AG04449 (cell line): ENCODE measurements at places on chromosomes 7 and 10.
A peak's percentile ranks its signal among the peaks of the same experiment; 100 is the strongest.

- no peak for DNase-seq
Measured at GRCh38 chr10:104268405-104268712, 625 bp upstream of the GSTO2 start.

DNA sequence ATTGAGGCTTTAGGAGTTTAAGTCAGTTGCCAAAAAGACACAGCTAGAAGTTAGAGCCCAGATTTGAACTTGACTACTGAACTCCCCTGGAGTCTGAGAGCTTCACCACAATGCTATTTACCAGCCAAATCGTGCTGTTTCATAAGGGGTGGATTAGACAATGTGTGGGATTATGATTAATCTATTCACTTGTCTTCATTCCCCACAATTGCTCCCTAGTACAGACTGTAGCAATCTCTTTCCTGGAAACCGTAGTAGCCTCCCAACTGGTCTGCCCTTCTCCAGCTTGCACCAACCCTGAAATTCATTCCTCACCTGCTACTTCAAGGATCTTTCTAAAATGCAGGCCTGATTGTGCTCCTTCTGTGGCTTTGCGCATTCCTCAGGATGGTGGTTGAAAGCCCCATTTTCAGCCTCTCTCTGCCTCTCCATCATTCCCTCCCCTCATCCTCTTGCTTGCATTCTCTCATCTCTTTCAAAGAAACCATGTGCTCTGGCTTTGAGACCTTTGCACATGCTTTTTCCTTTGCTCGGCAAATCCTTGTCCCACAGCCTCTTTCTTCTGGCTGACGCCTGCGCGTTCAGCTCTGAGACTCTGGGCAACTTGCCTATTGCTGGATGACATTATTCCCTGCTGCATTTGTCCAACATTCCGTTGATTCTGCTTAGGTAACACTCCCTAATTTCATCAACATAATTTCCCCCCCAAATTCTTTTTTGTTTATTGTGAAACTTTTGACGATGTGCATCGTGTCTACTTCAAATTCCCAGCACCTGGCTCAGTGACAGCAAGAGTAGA is 145.1 kb downstream of the ADRA2A start:
- no peak for DNase-seq

GRCh38 chr7:31190906-31191305 is 138.8 kb downstream of the ADCYAP1R1 start:
- no peak for DNase-seq

- DNase-seq = no peak
Measured at GRCh38 chr7:512541-513311, 6.9 kb downstream of the PDGFA start.

DNA sequence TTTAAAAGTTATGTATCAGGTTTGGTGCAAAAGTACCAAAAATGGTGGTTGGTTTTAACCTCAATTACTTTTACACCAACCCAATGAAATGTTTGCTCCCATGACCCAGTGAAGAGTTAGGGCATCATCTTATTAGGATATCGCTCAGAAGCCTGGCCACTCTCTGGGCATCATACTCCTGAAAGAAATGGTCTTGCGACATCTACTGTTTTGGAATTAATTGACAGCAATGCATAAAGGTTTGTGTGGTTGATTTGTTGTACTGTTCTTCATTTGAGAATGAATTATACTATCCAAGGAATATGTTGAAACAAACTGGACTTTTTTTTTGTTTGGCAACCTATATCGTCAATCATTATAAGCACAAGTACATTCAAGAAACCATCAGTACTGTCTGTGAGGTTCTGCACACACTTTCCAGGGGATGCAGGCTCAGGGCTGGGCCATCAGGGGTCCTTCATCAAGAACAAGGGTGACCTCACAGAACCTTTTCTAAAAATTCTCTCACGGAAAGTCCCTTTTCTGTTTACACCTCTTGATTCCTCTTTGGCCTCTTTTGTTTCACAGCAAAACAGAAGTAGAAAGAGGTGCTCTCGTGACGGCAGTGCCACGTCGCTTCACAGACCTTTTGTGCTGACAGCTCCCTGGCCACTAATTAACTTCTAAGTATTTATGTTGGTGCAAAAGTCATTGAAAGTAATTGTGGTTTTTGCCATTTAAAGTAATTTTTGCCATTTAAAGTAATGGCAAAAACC is 117.2 kb upstream of the KLF6 start:
- no peak for DNase-seq

DNA sequence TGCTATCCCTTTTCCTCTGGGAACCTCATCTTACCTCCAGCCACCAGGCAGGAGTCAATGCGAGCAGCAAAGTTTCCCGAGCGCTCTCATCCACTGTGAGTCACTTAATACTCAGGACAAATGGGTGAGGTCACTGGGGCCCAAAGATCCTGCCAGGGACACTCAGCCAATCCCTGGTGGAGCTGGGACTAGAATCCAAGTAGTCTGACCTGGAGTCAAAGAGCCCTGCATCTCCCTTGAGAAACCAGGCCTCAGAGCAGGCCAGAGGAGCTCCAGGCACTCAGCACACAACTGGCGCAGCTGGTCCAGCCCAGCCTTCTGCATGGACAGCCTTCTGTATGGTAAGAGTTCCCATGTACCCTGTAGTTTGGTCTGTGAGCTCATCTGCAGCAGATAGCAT is 142.3 kb downstream of the MAPK8 start:
- DNase-seq = no peak

DNA sequence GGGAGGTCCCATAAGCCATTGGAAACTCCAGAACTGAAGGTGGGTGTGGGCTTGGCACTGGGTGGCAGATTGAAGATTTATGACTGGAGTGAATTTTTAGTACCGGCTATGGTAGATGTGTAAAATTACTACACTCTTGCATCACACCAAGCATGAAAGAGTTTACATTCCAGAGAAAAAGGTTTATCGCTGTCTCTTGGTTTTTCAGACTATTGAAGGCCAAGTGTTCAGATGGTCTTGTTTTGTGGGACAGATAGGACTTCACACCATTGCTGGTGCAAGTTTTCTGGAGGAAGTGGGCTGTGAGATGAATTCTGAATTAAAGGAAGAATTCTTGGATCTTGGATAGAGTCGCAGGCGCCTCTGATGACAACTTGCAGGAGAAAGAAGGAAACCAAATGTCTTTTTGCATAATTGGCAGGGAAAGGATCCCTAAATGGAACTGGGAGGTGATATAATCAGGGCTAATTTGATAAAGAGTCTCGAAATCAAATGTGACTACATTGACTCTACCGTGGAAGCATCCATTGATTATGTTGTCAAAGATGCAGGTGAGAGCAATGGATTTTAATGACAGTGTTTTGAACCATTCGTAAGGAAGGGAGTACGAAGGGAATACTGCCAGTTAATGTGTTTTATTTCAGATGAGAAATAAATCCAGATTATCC is 14.2 kb upstream of the NMT2 start:
- no peak for DNase-seq

DNA sequence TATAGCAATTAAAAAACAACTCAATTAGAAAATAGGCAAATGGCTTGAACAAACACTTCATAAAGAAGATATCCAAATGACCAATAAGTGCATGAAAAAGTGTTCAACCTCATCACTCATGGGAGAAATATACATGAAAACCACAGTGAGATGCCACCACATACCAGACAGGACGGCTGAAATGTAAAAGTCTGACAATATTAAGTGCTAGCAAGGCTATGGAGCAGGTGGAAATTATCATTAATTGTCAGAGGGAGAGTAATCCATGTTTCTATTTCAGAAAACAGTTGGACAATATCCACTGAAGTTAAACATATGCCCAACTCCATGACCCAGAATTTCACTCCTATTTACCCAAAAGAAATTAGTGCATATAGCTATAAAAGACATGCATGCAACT is 42.6 kb upstream of the GRID1 start:
- DNase-seq = no peak

DNA sequence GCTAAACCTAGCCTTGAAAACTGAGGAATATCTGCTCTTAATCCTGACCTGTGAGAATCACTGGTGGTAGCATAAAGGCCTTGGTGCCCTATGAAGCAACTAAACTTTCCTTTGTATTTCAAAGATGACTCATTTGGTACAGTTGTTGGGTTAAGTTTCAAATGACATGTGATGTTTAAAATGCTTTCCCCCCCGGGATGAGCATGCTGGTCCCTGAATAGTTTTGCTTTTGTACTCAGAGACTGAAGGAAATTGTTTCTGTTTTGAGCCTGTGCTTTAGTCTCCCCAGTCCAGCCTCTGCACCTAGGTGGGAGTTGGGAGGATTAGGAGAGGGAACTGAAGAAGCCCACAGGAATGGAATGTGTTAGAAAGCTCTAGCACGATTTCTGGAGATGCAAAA is 258.9 kb upstream of the NPY start:
- DNase-seq = peak; percentile 0

DNA sequence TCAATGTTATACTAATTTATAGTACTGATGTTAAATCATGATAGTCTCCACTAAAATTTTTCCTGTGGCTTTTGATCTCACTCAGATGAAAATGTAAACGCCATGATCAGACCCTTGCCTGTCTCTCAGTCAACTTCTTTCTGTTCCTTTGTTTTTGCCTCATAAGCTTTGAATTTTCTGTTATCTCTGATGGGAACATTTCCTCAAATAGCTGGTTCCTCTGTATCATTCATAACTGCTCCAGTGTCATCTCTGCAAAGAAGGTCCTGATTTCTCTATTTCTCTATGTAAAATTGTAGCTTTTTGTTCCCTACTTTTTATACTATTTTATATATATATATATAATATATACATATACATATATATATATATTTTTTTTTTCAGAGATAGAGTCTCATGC is 67.5 kb downstream of the GPR141 start:
- no peak for DNase-seq

- DNase-seq = no peak
Measured at GRCh38 chr10:26499426-26499825, 61.3 kb downstream of the APBB1IP start.

DNA sequence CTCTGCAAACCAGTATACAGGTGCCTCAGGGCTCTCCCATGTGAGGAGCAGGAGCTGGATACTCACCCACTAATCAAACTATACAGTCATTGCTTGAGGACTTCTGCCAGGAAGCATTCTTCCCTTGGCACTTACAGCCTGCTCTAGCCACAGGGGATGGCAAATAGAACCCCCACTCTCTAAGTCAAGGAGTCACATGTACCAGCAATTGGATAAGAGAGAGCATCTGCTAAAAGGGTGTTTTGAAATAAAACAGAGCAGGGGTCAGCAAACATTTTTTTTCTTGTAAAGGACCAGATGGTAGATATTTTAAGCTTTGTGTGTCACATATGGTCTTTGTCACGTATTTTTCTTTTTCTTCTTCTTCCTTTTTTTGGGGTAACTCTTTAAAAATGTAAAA is 865.2 kb upstream of the GHITM start:
- DNase-seq = no peak

DNA sequence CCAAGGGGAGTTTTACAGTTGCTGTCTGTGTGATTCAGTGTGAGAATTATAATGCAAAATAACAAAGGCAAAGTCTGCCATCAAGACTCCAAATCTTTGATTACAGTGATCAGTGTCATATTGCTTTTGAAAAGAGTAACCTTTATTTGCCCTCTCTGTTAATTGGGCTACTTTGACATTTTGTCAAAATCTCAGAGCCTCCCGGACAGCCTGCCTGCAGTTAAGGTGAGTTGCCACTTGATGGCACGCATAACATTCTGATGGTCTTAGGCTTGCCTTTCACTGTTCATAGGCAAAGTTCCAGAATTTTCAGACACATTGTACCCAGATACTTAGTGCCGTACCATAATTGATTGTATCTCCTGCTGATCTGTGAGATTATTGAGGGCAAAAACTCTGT is 253.5 kb downstream of the ABCA13 start:
- DNase-seq = no peak

- no peak for DNase-seq
Measured at GRCh38 chr7:118648002-118648401, 423.5 kb downstream of the ANKRD7 start.

DNA sequence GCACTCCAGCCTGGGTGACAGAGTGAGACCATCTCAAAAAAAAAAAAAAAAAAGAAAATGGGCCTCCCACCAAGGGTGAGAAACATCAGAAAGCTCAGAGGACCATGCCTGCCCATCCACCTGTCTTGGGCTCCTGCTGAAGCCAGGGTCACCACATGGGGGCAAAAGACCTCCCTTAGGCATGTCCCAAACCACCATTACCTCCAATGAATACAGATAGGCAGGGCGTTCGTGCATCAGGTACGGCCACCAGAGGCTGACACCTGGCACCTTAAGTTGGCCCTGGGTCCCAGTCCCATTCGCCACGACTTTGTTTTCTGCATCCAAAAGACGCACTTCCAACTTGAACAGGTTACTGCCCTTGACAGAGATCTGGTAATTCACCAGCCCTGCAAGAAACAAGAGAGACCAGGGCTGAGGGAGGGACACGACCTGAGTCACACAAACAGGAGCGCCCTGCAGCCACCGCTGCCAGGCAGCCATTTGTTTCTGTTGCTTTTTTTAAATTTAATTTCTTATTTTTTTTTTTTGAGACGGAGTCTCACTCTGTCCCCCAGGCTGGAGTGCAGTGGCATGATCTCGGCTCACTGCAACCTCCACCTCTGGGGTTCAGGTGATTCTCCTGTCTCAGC is 6.1 kb downstream of the GUSB start:
- DNase-seq = no peak

- no peak for DNase-seq
Measured at GRCh38 chr10:69242852-69243212, 22.7 kb downstream of the HKDC1 start.

DNA sequence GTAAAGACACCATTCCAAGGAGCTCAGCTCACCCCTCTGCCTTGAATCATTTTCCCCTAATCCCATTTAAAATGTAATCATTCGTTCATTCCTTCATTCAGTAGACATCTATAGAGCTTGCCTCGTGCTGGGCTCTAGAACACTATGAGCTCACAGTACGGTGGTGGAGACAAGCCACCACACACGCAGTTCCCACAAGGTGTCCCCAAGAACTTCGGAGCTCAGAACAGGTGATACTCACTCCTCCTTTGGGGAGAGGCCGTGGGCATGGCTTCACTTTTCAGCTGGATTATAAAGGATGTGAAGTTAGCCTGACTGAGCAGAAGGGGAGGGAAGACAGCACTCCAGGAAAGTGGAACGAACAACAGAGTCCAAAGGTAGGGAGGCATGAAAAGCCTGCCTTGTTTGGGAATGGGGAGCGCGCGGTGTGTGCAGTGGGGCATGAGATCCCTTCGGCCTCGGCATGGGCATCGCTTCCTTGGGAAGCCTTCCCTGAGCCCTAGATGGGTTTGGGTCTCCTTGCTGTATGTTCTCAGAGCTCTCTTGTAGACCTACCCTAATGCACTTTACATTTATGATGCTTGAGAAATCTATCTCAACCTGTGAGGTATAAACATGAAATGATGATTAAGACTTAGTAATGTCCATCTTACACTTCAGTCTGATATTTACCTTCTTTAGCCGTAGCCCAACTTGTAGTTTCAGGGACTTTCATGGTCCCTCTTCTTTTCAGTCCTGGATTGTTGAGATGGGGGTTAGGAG is 809 bp upstream of the OGA start:
- no peak for DNase-seq

GRCh38 chr10:17836942-17837341 is 27.8 kb downstream of the MRC1 start:
- no peak for DNase-seq

- no peak for DNase-seq
Measured at GRCh38 chr10:49602380-49603023, 7.6 kb upstream of the SLC18A3 start.
